ENCODE measurements at places on chromosomes 7 and 10.

DNA sequence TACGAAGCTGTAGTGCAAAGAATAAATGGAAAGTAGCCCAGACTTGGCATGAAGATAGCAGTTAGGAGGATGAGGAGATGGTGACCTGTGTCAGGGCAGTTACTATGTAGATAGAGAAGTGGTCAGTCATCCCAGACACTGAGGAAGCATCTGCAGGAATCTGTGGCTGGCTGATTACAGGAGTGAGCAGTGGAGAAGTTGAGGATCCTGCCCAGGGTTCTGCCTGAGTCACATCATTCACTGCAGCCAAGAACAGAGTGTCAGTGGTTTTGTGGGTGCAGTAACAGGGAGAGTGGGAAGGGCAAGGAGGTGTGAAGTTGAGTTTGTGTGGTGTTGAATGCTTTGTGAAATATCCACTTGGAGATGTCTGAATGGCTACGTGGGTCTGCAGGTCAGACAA, 676.4 kb upstream of the NRP1 start:
- no peak for DNase-seq

DNA sequence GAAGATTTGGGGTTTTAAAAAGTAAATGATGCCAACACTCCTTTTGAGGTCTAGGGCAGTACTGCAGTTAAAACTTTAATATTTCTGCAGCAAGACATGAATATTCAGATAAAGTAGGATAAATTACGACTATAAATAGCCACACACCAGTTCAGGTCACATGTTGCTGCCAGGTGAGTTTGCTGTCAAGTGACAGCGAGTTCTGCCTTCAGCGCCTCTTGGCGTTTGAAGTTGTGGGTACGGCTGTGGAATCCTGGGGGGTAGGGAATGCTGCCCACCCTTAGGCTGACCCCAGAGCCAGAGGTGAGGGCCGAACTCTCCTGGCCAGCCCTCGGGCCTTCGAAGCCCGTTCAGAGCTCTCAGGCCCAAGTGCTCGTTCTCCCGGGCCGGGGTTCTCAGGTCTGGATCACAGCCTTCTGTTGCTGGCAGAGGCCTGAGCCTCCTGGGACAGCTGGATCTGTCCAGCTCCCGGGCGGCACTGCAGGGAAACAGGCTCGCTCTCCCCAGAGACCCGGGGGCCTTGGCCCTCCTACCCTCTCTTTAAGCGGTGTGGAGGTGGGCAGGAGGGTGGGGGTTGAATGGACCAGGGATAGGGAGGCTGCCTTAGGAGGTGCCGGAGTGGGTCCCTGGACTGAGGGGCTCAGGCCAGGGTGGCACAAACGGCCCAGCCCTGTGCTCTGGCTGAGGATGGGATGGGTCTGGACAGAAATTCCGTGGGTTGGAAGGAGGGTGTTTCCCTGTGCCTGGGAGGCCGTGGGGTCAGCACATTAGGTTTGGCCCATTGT, 5.4 kb downstream of the BRI3 start:
- no peak for DNase-seq

DNA sequence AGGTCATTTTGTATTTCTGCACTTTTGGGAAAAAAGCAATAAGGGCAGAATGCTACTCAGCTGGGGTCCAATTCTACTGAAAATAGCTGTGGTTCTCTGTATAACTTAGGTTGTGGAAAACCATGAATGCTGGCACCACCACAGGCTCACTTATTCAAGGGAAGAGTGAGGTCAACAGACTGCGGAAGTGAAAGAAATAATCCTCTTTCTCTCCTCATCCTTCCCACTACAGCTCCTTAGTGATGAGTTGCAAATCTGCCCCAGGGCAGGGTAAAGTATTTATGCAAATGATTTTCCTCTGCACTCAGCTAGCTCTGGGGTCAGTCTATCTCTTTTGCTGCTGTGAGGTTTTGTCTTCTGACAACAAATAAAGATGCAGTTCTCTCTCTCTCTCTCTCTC, 74.1 kb upstream of the PTPRZ1 start:
- DNase-seq, result peak; percentile 67

DNA sequence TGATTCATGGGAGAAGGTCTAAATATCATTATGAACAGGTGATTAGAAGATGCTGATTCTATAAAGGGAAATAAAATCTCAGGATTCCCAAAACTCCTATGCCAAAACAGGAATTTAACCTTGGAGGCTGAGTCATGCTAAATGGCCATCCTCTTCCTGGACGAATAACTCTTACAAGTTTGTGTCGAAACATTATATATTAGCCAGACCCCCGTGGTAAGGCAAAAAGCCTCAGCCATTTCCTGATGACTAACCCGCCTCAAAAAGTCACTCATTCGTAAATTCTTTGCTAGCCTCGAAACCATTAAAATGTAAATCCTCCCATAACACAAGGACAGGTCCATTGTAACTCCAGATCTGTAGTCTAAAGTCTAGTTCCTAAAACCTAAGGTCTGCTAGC, 32.0 kb downstream of the CUL2 start:
- DNase-seq, result no peak

DNA sequence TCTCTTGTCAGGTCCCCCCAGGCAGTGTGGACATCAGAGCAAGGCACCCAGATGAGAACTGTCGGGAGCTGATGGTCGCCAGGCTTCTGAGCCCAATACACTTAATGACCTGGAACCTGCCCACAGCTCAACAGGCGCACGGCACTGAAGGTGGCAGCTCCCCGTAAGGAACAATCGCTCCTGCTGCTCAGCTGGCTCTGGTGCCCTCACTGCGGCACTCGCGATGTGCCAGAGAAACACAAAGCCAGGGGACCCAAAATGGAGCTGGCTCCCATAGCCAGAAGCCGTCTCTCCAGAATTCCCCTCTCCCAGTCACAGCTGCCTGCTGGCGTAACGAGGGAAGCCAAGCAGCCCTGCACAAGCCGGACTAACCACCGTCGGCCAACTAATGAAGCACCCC, 6.3 kb downstream of the CALN1 start:
- DNase-seq, result no peak

DNA sequence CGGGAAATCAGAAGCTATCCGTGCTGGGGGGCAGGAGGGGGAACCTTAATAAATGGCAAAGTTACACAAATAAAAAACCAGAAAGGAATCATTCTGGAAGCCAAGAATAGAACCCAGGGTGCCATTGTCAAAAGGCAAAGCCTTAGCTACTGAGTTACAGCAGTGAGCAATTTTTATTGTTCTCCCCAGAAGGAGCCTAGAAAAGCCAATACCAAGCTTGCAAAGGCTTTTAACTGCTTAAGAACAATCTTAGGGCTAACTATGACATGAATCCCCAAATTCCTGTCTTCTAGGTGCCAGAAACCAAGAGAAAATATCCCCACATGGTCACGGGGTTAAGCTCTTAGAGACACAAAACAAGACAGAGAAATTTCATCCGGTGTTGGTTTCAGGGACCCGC, 482.7 kb downstream of the CCSER2 start:
- no peak for DNase-seq

DNA sequence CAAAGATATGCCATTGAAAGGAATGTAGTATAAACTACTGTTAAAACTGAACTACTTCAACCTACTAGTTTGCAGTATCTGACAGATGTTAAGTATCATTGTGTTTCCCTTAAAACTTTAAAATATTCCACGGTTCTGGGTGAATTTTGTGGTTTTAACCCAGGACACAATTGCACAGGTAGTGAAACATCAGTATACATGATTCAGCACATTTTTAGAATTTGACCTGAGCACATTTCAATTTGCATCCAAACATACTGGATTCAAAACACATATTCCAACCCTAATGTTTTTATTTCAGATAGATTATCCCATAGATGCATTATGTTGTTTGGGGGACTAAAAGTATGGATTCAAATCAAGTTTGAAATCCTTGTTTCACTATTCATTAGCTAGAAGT, 129.9 kb upstream of the ZNF804B start:
- no peak for DNase-seq

GRCh38 chr10:93576888-93577287, 10.4 kb downstream of the FFAR4 start:
- DNase-seq, result no peak

GRCh38 chr7:139095194-139095659, 14.3 kb downstream of the ZC3HAV1 start:
- no peak for DNase-seq

GRCh38 chr7:82705517-82706260, 262.1 kb upstream of the CACNA2D1 start:
- DNase-seq, result no peak

DNA sequence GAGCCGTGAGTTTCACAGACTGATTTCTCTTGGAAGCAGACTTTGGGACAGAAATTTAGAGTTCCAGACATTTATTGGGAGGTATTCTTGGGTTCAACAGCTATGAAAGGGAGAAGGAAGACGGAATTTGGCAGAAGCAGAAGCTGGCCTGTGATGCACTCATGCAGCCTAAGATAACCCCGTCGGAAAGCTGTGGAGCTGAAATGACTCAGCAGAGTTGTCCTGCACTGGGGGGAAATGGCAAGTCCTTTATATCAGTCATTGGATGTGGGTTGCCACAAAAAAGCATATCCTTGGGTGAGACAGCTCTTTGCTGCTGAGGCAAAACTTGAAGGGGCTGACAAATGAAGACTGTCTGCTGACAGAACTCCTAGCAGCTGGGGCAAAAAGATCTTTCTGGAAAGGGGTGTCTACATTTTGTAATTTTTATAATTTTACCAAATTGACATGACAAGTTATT, 11.5 kb upstream of the MICU1 start:
- DNase-seq, result peak; percentile 34

DNA sequence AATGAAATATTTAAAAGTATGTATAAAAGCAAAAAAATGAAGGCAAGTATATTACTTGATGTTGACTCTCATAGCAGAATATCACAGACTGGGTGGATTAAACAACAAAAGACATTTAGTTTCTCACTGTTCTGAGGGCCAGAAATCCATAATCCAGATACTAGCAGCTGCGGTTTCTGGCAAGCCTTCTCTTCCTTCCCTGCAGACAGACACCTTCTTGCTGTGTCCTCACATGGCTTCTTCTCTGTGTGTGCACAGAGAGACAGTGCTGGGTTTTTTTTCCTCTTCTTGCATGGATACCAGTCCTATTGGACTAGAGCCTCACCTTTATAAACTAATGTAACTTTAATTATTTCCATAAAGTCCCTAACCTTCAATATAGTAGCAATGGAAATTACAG, 127.9 kb upstream of the AKR1E2 start:
- peak; percentile 5 for DNase-seq

GRCh38 chr7:88396948-88397322, 90.2 kb upstream of the STEAP4 start:
- no peak for DNase-seq

GRCh38 chr7:480531-481218, 39.0 kb downstream of the PDGFA start:
- no peak for DNase-seq

GRCh38 chr10:92729886-92730285, 40.1 kb downstream of the HHEX start:
- DNase-seq, result no peak

- no peak for DNase-seq
Measured at GRCh38 chr10:108797573-108797972, 1125.7 kb downstream of the XPNPEP1 start.

DNA sequence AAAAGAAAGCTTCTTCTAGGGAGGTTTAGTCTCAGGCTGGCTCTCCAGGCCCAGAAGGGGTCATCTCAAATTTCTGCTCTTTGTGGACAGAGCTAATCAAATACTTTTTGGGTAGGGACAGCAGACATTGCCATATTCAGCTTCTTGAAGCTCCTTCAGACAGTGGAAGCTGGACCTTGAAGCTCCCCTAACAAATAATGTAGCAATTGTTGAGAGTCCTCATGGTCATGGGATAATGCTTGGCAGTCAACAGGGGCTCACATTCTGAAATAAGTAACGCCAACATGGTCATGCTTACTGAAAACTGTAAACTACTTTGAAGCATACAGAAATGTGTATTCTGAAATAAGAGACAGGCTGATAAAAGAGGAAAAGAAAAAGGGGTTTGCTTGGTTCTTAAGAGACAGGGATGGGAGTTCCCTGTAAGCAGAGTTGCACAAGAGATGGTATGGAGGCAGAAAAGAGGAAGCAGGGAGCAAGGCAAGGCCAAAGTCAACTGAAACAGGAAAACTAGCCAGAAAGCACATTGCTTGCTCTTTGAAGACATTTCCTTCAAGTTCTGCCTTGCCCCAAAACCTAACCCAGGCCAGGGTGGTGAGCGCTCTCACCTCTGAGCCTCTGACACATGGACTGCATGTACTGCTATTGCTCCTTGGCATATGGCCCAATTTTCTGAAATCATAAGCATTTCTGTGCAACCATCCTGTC, 53.1 kb upstream of the KMT2E start:
- peak; percentile 84 for DNase-seq

DNA sequence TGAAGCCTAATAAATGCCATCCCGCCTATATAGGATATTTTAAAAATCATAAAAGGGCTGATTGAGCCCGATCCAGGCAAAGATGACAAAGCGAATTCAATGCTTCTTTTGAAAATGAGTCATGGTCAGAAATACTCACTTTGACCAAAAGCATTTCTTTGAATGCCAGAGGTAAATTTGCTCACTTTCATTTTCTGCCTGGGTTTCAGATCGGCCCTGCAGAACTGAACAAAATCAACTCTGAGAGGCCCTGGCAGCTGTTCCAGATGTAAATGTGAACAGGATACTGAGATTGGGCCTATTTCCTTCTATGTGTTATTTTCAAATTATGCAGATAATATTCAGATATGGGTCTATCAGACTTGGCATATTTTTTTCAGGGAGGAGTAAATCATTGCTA, 114.8 kb upstream of the ARID5B start:
- peak; percentile 3 for DNase-seq

- no peak for DNase-seq
Measured at GRCh38 chr7:32279500-32279899, 209.3 kb upstream of the PDE1C start.

DNA sequence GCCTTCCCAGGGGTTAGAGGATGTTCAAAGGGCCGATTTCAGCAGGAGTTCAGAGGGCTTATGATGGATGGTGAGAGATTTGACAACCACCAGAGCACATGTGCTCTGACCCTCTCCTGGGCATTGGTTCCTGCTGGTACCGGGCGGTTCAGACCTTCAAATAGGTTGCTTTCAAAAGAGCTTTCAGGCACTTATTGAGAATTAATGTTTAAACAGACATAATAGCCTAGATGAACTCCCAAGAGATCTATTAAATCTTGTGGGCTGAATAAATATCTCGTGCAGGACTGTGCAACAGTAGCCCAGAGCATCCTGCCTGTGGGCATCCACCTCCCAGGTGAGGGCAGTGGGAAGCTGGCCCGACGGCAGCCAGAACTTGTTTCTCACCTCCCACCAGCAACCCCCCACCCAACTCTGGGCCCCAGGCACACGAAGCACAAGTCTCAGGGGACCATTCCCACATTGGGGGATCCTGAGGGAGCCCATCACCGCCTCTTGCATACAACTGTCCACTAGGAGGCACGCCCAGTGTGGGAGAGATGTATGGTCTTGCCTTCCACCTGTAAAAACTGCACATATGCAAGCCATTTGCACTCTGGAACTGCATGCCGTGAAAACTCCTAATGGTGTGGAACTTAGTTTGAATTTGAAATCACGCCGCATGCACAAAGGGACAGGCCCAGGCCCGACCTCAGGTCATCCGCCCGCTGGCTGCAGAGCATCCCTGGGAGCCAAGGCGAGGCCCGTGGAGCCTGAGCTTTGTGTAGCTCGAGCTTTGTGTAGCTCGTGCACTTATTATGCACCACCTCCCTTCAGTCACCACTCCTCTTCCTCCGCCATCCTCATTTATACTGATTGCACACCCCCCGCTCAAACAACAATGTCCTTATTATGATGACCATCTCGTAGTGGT, 147.8 kb downstream of the ADCY1 start:
- DNase-seq, result no peak
